ENCODE measurements at places on chromosomes 2 and 18.

GRCh38 chr2:237165405-237166276, 80.0 kb downstream of the COPS8 start:
- DNase-seq: no peak

GRCh38 chr2:111662039-111662770, 221.8 kb downstream of the ANAPC1 start:
- DNase-seq: no peak

DNA sequence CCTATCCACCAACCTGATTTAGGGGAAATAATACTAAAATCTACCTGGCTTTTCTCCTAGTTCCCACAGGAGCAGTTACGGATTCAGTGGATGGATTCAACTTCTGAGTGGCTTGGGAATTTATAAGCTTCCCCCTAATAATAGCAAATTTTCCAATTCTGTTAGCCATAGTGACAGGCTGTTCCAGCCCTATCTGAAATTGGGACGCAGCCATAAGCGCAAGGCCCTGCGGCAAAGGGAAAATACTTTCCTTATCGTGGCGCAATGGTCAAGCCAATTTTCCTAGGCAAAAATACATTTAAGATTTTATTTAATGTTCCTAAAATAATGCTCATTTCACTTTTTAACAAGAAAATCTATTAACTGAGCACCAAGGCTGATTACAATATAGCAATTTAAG, 49.7 kb downstream of the CDH2 start:
- DNase-seq: no peak

DNA sequence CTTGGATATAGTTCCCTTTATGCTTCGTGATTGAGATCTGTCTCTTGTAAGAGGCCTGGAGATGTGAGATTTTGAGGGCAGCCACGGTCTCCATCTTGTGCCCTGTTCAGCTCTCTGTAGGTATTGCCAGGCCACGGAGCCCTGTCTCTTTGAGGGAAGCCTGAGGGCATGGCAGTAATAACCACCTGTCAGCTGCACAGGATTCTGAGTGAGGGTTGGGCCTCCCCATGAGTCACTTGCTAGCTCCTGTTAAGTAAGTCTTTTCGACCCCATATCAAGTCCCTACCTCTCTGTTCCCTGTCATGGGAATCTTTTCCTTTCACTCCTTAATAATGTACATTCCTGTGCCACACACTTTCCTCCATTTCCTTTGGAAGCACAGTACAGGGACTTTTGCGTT, 20.4 kb downstream of the LYPD6B start:
- DNase-seq: no peak

DNA sequence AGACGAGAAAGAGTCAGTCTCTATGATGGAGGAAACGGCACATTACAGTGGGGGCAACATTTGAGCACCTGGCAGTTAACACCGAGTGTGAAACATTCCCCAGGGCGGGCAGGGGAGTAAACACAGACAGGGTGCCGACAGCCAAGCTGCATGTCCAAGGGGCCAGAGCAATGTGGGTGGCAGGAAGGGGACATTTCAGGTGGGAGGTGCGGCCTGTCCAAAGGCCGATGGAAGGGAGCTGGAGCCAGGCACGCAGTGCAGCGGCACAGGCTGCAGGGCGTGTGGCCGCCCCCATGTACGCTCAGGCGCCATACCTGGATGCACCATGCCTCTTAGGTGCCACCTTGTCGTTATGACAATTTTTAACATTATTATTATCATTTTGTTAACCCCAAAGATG, 43.3 kb downstream of the TIMM21 start:
- DNase-seq: no peak

- no peak for DNase-seq
These were observed 32.2 kb downstream of the IKZF2 start for GRCh38 chr2:213119061-213119809.

GRCh38 chr2:111042772-111043771, 77.6 kb upstream of the BCL2L11 start:
- no peak for DNase-seq

- DNase-seq: no peak
These were observed 146.4 kb downstream of the SH3RF3 start for GRCh38 chr2:109275120-109276012.

DNA sequence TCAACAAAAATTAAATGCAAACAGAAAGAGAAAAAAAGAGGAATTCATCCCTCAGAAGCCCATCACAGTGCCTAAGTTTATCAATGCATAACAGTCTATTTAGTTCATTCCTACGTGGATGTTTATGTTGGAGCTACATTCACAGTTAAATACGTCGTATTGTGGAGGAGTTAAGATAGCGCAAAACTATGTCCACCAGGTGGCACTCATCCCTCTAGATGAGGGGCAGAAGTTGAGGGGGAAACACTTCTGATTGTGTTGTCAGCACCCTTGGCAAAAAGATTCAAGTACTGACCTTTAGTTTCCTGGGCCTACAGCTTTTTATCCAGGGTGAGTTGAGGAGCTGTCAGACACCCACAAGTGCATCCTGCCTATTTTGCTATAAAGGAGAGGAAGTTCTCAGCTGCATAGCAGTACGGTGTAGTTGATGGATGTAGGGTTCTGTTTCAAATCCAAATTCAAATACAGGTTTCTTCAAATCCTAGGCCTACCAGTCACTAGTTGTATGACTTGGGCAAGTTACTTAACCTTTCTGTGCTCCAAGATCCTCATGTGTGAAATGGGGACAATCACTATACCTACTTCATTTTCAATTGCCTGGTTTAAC, 26.8 kb upstream of the MYO1B start:
- no peak for DNase-seq

GRCh38 chr2:73918856-73919255, 7.8 kb upstream of the DGUOK start:
- DNase-seq: no peak

DNA sequence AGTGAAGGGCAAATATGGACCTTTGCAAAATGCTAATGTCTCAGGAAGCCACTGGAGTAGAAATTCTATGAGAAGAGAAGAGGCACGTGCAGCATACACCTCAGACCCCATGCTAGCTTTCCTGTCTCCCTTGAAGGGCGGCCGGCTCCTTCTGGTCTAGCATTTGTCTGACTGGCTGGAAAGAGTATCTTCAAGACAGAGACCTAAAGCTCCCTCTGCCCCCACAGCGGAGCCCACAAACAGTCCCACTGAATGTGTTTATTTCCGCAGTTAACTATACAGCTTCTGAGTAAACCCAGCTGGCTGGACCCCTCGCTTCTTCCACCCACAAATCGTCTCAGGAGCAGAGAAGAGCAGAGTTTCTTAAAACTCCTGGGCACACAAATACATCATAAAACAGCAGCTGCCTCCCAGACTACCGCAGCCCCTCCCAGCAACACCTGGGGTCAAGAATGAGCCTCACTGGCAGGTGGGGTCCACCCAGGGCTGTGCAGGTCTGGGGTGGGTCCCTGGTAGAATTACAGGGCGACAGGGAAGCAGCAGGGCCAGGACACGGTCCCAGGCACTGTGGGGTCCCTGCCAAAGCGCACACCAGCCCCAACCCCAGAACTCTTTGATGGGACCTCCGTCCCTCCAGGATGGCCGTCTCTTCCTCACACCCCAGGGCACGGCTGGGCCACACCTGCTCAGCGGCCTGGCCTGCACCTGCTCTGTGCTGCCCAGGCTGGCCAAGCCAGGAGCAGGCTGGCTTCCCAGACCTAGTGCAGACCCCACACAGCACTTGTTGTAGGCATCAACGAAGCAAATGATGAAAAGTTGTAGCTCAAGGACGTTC, 103.8 kb downstream of the PXDN start:
- no peak for DNase-seq

- no peak for DNase-seq
These were observed 175.6 kb downstream of the SUCLG1 start for GRCh38 chr2:84283506-84283905.

GRCh38 chr2:96762529-96763311, 2.0 kb downstream of the CNNM4 start:
- DNase-seq: no peak

GRCh38 chr2:15142069-15142689, 419.0 kb downstream of the NBAS start:
- peak; percentile 25 for DNase-seq

DNA sequence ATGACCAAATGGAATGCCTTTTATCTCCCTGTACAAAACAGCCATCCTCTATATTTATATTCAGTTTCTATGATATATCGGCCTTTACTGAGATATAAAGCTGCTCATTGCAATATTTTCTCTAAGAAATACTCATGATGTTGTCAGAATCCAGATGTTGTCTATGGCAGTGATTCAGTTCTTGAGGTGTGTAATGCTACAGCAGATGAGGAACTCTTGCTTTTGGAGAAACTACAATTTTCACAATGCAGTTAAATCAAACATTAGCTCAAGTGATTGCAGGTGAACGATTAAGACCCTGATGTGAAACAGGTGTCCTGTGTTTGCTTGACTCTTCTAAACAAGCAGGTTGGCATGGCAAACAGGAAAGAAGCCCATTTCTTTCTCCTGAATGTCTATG, 256.2 kb upstream of the CDH20 start:
- no peak for DNase-seq

GRCh38 chr18:21700528-21701075, 4.0 kb downstream of the ABHD3 start:
- no peak for DNase-seq

- no peak for DNase-seq
These were observed 59.8 kb downstream of the MARCHF4 start for GRCh38 chr2:216312441-216312840.

GRCh38 chr2:17479875-17480274, 38.4 kb downstream of the RAD51AP2 start:
- DNase-seq: no peak

DNA sequence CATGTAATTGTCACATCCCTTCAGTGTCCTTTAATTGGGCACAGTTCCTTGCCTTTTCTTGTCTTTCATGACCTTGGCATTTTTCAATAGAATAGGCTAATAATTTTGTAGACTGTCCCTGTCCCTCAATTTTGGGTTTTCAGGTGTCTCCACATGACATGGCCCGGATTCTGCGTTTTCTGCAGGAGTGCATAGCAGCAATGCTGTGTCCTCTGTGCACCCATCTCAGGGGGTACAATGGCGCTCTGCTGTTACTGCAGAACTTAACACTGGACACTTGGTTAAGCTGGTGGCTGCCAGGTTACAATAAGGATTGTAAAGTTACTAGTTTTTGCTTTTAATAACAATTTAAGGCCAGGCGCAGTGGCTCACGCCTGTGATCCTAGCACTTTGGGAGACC, 51.3 kb downstream of the INPP5D start:
- DNase-seq: no peak

DNA sequence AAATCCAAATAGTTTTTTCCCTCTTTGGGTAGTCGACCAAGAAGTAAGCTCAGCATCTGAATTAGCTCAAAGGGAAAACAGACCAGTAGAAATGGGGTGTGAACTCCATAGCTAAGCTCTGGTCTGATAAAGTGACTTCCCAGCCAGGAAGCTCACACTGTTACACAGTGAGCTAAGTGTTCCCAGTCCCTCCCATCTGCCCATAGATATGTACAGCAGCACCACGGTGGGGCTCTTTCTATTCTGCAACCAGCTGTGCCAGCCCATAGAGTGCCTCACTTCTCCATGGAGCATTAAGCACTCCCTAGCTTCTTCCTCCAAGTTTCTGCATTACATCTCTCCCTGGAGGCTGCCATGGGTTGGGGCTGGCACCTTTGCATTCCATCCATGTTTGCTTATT, 27.6 kb upstream of the NEMP2 start:
- DNase-seq: no peak

GRCh38 chr18:55650363-55650870, 62.4 kb upstream of the TCF4 start:
- no peak for DNase-seq

GRCh38 chr18:46324087-46324955, 220.1 kb downstream of the HAUS1 start:
- no peak for DNase-seq

DNA sequence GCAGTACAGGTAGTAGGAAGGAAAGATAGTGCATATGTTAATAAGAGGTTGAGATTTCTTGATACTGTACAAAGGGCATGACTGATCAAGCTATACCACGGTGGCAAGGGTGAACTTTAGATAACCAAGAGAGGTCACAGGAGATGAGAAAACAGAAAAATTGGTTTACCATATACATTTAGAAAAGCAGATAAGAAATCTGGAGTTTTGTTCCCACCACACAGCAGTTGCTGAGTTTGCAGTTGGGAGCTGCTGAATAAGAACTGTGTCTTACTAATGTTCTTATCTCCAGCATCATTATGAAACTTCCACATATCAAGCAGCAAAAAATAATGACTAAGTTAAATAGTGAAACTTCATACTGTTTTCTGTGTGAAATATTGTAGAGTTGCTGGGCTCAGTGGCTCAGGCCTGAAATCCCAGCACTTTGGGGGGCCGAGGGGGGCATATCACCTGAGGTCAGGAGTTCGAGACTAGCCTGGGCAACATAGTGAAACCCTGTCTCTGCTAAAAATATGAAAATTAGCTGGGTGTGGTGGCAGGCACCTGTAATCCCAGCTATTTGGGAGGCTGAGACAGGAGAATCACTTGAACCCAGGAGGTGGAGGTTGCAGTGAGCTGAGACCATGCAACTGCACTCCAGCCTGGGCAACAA, 12.0 kb upstream of the IMPACT start:
- DNase-seq: no peak

- no peak for DNase-seq
These were observed 21.0 kb upstream of the SELENOI start for GRCh38 chr2:26324903-26325302.

- no peak for DNase-seq
These were observed 28.3 kb upstream of the TOGARAM2 start for GRCh38 chr2:28952836-28953211.

- no peak for DNase-seq
These were observed 347.0 kb downstream of the KIAA1328 start for GRCh38 chr18:37175727-37176620.

DNA sequence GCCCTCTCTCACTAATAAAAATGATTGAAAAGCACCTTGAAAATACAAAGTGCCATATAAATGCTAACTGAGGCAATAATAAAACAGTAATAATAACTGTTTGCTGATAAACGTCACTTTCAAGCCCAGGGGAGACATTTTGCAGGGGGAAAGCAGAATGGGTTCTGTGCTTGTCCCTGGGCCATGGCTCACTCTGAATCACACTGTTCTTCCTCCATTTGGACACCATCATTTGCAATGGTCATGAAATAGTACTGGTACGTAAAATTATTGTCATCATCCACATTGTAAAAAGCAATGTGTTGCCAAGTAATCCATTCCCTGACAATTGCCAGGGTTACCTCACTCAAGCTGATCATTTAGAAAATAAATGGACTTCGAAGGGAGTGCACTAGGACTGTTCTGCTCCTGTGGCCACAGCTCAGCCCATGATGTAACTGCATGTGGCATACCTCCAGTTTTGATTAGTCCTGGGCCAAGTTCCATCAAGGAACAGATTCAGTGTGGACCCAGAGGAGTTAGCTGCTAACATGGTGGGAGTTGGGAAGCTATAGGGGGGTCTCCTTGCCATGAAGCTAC, 508.8 kb upstream of the CELF4 start:
- no peak for DNase-seq
